ENCODE measurements at places on chromosomes 2 and 18.

DNA sequence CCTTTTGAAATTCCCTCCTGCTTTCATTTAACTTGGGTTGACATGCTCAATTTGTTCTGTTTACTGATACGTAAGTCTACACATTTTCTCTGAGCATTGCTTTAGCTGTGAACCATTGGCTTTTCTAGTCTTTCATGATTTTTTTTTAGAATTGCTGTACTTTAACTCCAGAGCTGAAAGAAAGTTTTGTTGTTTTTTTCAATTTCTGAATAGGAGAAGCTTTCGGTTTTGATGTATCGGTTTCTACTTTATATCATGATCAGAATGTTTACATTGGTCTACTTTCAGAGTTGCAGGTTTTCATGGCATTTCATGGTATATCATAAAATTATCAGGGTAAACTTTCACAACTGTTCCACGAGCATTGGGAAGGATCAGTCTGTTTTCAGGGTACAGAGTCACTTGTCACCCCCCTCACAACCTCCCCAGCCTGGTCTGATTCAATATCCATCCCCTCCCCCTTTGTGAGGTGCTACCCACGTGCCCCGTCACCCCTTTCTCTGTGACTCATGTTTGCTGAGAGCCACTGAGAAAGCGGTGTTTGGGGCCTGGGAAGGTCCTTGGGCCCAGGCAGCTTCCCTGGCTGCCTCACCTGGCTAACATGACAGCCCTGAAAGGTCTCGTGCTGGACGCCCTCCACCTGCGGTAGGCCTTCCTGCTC is 7.0 kb downstream of the ASTL start:
- DNase-seq, result no peak

- peak; percentile 8 for DNase-seq
Measured at GRCh38 chr2:164061129-164061746, 325.4 kb upstream of the FIGN start.

DNA sequence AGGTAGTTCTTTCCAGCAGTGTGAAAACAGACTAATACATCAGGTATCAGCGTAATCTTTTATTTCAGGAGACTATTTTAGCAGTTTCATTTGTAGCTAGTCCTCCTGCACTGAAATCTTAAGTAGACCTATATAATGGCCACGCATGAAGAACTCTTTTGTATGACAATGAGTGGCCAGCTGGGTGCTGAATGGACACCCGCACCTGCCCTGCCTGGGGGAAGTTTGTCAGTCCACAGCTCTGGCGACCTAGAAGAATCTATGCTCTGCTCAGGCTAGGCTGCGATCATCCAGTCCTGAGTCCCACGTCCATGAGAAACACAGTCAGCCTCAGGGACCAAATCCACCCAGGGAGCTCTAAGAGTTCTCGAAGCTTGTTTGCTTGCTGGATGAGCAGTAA is 709.2 kb upstream of the ID2 start:
- DNase-seq, result no peak

GRCh38 chr2:11998218-11998617 is 251.8 kb downstream of the LPIN1 start:
- DNase-seq, result no peak

DNA sequence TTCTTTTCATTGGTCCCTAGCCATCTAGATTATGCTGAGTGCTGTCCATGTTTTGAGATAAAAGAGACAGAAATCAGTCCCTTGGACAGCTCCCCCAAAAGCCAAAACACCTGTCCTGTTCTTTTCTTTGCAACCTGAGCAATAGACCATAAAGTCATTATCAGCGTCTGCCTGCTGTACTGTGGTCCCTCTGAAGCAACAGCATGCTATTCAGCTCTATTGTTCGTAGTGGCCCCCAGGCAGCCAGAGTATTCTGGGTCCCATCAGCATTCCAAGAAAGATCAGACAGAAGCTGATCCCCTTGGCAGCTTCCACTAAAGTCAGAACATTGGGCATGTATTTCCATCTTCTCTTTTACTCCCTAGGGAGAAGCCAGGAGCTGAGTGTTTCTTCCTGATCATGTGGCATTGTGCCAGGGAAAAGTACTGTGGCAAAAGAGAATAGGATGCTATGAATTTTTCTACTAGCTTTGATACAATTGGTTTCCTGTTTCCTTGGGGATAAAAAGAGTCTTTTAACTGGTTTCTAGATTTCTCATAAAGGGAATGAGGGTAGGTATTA is 33.6 kb upstream of the ZSWIM2 start:
- no peak for DNase-seq

DNA sequence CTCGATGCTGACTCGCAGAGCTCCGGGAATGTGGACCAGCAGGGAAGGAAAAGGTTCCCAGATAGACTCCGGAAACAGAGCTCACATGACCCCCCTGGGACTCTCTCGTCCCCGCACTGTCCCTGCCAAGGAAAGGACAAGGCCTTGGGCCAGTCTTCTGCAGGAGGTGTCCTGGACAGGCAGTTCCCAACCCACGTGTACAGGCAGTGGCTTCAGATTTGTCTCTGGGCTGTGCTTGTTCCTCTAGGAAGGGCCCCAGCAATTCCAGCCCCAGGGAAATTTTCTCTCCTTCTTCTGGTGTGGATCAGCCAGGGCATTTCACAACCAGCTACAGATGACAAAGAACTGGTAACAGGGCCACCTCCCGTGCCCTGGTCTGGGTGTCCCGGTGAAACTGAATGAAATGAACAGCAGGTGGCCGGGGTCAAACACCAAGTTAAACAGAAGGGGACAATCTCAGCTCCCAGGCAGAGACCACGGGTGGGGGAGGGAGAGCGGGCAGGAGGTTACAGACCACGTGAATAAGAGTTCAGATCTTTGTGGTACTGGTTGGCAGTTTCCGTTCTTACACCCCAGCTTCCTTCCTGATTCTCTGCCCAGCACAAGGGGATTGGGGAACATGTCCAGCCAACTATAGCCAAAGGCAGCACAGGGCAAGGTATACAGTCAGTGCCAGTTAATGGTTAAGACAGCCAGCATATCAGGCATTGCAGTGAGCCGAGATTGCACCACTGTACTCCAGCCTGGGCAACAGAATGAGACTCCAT is 52.2 kb upstream of the CAB39 start:
- DNase-seq, result no peak

- DNase-seq, result no peak
Measured at GRCh38 chr2:61114147-61114546, 47.8 kb upstream of the C2orf74 start.

DNA sequence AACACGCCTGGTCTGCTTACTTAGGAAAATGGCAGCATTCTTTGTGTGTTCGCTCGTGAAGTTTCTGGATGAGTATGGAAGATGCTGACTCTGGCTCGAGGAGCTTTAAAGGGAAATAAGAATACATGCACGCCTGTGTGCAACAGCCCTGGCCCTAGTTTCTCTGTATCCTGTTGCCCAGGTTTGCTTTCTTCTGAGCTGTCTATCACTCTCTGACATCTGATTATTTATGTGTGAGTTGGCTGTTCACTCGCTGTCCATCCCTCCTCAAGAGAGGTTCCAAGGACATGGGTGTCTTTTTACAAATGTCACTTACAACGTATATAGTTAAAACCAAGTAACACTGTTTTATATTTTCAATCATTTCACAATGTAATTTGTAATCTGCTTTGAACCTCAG is 16.0 kb downstream of the SLC9A2 start:
- DNase-seq, result no peak

DNA sequence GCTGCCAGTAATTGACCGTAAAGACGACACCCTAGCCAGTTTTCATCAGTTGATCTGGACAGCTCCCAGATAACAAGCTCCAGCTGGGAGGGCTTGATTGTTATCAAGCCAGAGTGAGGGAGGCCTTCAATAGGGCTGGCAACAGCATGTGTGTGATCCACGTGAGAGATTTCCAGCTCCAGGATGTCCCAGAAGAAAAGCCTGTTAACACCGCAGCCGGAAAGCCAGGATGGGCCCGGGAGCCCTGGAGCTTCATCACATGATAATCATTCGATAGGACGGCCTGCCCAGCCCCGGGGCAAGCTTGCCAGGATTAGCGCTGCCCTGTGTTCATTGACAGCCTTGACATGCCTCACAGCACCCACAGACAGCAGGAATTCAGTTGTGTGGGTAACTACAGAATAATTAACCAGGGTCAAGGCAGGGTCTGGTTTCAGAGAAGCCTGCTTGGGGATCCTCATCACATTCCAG is 182.5 kb downstream of the C1D start:
- no peak for DNase-seq

- no peak for DNase-seq
Measured at GRCh38 chr2:176656038-176656775, 387.0 kb downstream of the MTX2 start.

GRCh38 chr2:240157147-240157470 is 16.7 kb upstream of the OTOS start:
- no peak for DNase-seq

GRCh38 chr18:8824846-8825245 is 119.5 kb downstream of the MTCL1 start:
- DNase-seq, result no peak

DNA sequence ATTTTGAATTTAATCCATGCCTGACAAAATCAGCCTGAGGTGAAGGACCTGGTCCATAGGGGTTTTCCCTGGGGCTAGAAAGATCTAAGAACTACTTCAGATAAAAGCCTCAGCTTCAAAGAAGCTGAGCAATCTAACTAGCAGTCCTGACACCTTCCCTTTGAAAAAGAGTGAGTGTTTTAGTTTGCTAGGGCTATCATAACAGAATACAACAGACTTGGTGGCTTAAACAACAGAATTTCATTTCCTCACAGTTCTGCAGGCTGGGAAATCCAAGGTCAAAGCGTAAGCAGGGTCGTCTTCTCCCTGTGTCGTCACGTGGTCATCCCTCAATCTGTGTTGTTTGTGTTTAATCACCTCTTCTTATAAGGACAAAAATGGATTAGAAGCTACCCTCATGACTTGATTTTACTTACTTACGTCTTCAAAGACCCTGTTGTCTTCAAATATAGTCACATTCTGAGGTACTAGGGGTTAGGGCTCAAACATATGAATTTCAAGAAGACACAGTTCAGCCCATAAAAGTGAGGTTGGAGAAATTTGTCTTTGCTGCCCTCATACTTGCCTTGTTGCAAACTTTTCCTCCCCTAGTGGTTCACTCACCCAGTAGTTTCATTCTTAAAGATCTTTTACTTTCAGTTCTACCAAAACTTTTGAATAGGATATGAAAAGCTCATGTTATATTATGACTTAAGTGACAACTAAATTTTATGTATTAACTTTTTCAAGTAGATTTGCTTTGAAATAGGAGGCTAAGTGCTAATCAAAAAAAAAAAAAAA is 673.8 kb downstream of the ARHGAP15 start:
- DNase-seq, result no peak

DNA sequence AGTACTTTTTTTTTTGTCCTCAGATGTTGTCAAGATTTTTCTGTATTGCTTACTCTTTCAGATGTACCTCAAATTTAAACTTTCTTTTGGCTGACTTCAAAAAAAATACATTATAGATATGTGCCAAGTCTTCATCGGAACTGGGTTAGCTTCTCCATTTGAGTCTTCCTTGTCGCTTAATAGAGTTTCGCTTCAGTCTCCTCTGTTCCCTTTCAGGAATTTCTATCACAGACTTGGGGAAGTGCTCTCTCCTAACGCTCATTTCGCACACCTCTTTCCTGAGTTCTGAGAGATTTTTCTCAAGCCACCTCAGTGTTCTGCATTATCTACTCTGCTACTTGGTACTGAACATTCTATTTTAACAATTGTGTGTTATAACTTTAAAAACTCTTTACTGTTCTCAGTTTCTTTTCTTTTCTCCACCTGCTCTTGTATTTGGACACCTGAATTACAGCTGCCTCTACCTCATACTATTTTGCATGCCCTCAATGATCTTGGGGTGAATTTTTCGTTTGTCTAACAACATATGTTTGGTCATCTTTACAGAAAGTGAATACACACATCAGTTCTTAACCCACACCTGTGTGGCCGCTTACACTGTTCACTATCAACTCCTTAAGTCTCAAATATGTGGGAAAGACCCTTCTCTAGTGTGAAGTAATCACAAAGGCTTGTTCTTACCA is 16.5 kb downstream of the PTPN2 start:
- DNase-seq, result no peak

DNA sequence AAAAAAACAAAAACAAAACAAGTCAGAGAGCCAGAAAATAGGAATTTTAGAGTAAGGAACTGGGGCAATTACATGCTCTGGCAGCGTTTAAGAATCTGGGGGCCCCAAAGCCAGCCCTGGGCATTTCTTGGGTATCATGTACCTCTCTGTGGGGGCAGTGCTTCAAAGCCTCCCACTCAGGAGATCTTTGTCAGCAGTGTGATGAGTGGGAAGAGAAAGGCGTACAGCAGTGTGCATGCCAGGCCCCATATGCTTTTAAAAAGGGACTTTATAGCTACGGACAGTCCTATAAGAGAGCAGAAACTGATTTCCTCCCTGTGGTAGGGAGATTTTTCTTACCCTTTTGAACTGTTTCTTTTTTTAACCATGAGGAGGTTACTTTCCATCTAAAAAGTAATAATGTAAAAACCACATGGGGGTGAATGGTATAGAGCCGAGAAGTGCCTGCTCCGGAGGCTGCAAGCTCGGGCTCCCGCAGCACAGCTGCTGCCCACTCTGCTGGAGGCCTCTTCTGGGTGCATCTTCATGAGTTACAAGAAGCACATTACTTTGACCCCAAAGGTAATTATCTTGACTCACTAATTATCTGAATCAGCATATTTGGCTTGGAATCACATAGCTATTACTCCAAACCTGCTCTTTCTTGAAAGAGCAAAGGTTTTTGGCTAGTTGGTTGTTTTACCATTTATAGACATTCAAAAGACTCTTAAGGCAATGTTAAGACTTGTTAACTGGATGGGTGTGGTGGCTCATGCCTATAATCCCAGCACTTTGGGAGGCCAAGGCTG is 46.4 kb downstream of the PROC start:
- no peak for DNase-seq

DNA sequence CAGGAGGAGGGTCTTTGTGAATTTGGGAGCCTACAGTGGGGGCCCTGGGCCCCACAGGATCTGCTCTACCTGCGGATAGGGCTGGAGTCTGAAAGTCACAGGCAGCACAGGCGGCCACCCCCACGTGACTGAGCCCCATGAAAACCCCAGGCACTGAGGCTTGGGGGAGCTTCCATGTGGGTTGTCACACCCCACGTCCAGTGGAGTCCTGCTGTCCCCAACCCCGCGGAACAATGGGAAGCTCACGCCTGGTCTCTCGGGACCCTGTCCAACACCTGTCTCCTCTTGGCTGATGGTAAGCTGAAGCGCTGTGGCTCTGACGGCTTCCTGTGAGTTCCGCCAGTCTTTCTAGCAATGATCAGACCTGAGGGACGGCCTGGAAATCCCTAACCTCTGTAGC is 85.8 kb downstream of the PTGR3 start:
- no peak for DNase-seq

DNA sequence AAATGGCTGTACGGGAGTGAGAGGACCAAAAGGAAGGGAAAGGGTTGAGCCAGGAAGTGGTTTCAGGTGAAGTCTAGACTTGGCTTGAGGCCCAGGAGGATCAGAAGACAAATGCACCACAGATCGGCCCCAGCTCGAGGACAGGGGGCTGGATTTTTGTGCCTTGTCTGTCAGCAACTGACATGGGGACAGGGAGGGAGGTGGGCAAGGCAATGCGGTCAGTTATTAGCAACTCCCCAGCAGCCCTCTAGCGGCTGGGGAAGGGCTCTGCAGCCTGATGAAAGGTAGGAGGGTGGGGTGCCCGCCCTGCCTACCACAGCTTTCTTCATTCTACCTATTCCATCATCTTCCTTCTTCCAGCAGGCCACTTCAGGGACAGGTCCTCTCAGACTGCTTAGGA is 50.0 kb downstream of the CPO start:
- DNase-seq, result peak; percentile 26

All from HTR-8/SVneo (cell line).